WTC11 (cell line): ENCODE measurements at places on chromosomes 3 and 15. TPM values are rescaled to one million over a fixed set of nuclear protein-coding genes. Genes with fewer than 3 reads are reported as not detected.

DNA sequence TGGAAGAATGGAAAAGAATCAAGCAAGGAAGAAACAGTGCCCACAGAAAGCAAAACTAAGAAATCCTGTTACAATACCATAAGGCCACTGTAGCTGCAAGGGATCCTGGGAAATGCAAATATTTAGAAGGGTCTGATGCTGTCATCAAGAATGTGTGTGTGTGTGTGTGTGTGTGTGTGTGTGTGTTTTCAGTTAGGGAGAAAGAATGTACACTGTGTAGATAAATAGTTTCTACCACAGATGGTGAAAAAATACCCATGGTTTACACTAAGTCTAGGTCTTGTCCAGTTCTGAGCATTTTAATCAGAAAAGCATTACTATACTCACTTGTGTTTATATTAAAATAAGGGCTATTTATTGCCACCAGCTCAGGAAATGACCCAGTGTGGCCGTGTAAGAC lies 355.0 kb downstream of the RBMS3 start:
- DNase-seq, result no peak

GRCh38 chr3:159899166-159899565 lies 89.5 kb upstream of the IL12A start:
- no peak for DNase-seq

- DNase-seq, result no peak
Observed at GRCh38 chr3:63918321-63918720, 6.1 kb upstream of the SCAANT1 start.

DNA sequence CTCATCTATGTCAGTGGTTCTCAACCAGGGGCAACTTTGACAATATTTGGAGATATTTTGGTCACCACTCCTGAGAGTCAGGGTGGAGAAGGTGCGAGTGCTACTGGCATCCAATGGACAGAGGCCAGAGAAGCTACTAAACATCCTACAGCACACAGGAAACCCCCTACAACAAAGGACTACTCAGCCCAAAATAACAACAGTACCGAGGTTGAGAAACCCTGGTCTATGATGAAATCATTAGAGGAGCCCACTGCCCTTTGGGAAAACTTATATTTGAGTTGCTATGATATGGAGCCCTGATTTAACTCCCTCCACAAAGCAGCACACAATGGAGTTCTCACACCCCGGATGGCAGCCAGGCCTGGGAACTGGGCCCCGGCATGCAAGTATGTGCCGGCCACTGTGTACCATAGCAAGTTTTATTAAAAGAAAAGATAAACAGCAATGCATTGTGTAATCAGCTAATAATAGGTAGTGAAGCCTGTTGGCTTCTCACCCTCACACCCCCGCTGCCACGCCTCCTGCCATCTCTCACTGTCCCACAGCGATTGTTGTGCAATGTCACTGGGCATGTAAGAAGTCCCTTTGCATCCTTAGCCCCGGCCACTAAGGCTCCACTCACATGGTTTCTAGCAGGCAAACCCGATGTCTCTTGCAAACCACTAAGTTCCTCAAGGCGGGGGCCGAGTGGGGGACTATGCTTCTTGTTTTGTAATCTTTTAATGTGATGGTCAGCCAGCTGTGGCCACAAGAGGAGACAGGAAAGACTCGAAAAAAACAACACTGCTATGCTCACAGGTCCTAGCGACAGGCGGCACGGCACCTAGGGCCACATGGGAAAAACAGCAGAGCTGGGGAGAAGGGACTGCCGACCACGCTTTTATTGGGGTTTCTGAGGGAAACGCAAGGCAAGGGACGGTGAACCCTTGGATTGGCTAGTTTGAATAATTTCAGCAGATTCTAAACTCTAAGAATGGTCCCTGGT lies 110.0 kb downstream of the AQP9 start:
- no peak for DNase-seq

GRCh38 chr3:136811701-136812100 lies 7.2 kb upstream of the SLC35G2 start:
- DNase-seq, result no peak

- no peak for DNase-seq
Observed at GRCh38 chr3:28057539-28057938, 183.9 kb upstream of the CMC1 start.

DNA sequence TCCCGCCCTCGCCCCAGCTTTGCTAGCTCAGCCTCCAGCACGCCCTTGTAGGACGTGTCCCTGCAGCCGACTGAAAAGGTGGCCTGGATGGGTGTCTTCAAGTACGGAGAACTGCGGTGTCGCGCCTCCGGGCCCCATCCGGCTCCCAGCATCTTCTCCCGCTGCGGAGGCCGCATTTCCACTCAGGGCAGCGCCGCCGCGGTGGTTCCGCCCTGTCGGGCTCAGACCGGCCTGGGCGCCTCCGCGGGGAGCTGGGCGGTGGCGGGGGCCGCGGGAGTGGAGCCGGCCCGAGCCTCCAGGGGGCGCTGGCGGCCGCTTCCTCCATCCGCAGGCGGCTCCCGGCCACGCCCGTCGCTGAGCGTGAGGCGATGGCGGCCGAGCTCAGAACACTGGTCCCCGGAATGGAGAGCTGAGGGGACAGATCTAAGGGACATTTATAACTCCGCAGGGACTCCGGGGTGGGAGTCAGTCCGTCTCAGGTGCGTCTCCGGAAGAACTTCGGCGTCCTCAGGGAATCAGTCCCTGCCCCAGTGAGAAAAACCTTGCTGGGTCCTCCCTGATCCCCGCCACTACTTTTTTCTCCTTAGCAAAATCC lies 13.6 kb upstream of the SMCO1 start:
- DNase-seq, result peak; percentile 87

- no peak for DNase-seq
Observed at GRCh38 chr3:112963683-112964082, 11.2 kb downstream of the CD200R1 start.

DNA sequence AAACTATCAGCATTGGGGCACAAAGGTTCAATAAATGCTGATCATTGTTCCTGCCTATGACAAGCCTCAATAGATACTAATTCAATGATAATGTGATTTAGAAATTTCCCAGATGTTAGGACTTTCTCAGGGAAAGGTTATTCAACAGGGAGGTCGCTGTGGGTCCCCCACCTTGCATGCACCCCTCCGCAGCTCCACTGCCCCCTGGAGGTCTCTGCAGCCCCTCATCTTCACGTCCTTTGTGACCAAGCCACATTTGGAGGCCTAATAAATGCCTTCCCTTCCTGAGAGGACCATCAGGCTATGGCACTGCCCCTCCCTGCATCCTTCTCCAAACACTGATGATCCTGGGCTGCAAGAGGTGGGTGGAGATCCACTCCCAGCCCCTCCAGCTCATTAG lies 50.2 kb downstream of the NOX5 start:
- peak; percentile 45 for DNase-seq

DNA sequence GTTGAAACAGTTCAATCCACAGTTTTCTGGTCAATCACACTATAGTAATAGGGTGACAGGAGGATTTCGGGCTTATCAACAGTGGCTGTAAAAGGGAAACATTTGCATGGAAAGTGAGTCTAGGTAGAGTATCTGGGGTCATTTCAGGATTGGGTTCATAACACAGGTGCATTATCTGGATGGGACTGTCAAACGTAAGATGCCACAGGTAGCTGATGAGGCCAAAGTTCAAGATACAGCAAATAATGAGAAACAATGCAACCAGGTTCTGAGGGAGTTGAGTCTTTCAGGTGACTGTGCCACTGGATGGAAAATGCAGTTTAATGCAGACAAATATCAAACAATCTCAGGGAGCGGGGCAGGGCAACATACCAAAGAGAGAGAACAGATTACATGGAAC lies 62.2 kb downstream of the WDR76 start:
- no peak for DNase-seq

GRCh38 chr3:110390372-110390771 lies 681.2 kb upstream of the NECTIN3 start:
- no peak for DNase-seq

- DNase-seq, result no peak
Observed at GRCh38 chr15:67031331-67031730, 34.1 kb upstream of the SMAD3 start.

DNA sequence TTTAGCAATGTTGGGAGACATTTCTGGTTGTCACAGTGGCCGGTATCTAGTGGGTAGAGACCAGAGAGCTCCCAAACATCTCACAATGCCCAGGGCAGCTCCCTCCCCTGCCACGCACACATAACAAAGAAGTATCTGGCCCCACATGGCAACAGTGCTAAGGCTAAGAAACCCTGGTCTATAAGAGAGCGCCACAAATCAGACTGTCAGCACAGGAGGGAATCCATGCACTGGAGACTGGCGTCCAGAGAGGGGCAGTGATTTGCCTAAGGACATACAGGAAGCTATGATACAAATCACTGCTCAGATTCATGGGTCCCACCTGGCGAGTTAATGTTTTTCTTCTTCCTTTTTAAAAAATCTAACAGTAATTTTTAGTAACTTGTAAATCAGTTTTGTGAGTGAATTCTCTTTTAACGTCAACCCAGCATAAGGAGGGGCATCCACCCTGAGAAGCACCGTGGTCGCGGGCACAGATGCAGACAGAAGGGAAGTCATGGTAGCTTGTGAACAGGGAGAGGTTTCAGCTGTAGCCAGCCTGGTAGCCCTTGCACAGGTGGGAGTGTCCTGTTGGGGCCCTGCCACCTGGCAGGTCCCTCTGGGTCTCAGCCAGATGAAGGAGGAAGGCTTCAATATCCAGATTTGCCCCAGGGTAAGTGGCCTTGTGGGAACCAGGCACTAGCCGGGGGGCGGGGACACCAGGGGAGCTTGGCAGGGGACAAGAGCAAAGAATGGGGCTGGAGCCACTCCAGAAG lies 8.7 kb downstream of the ISG20 start:
- no peak for DNase-seq

DNA sequence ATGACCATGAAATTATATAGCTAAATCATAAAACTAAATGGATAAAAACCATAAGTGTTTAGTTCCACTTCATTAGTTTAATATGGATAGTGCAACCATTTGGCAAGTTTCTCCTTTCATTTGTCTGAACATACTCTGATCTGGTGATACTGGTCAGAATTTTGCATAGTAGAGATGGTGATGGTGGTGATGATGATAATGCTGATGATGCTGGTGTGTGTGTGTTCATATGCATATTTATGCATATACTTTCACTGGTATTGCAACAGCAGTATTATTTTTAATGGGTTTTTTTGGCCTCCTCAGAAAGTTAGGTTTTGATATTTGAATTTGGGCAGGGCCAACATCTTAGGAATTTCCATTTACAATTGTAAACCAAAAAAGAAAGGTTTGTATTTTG lies 76.4 kb downstream of the SLMAP start:
- no peak for DNase-seq

Gene CHMP2B
- 36.5 to 41.5 TPM (median 37.8 TPM) in 3 replicates for total RNA-seq

Gene NUP210
- 59.2 to 69.9 TPM (median 69.8 TPM) in 3 replicates for total RNA-seq

Gene H1-8
- not detected in 3 replicates for total RNA-seq

Gene DNASE1L3
- total RNA-seq, result not detected in 3 replicates

Gene LRRK1
- total RNA-seq, result 5.9 to 7.6 TPM (median 6.3 TPM) in 3 replicates

Gene PRC1
- total RNA-seq, result 114 to 130 TPM (median 121 TPM) in 3 replicates

Gene DUOXA2
- 0.11 TPM in 1 of 3 replicates, not detected in the others for total RNA-seq

Gene MCF2L2
- total RNA-seq, result 7.3 to 9.0 TPM (median 7.5 TPM) in 3 replicates

Gene MAN2A2
- total RNA-seq, result 27.9 to 31.5 TPM (median 31.0 TPM) in 3 replicates
